ENCODE measurements at places on chromosomes 11 and 22. TPM values are rescaled to one million over a fixed set of nuclear protein-coding genes. Genes with fewer than 3 reads are reported as not detected.

Gene BATF2
- 2.4 TPM for total RNA-seq

Gene CXCR5
- 0.08 TPM for total RNA-seq

Gene GLYATL1B
- 0.68 TPM for total RNA-seq

Gene SLC37A2
- total RNA-seq: 3.1 TPM

Gene KDELR3
- 15.2 TPM for total RNA-seq

Gene PKP3
- 1.2 TPM for total RNA-seq

Gene PLEKHB1
- total RNA-seq: 1.3 TPM

Gene OR8D4
- not detected for total RNA-seq

Gene SOX10
- total RNA-seq: 0.30 TPM
